T47D (cell line): ENCODE measurements at places on chromosomes 6 and 20.

DNA sequence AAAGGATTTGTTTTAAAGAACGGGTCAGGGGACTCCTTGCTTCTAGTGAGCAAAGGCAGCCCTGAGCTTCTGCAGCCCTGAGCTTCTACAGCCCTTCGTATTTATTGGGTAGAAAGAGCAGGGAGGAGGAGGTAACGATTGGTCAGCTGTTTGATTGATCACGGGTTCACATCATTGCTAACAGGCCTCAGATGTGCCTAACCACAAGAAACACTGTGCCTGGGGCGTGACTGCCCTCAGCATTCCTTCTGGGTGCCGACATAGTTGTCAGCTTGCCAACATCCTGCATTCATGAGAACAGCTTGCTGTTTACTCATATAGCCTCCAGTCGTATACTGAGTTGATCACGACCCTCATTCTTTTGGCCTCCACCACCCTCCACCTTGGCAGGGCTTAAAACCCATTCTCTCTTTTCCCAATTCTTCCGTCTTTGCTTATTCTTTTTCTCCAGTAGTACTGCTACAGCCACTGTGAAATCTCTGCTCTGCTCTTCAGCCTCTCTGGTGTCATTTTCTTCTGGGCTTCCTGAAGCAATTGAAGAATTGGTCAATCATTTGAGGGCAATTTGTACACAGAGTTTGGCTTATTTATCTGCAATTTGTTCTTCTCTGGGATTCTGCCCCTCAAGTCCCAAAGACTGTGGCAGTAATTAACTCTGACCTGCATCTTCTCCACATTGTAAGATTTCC, 25.4 kb upstream of the NOP56 start:
- DNase-seq, result peak; percentile 73

DNA sequence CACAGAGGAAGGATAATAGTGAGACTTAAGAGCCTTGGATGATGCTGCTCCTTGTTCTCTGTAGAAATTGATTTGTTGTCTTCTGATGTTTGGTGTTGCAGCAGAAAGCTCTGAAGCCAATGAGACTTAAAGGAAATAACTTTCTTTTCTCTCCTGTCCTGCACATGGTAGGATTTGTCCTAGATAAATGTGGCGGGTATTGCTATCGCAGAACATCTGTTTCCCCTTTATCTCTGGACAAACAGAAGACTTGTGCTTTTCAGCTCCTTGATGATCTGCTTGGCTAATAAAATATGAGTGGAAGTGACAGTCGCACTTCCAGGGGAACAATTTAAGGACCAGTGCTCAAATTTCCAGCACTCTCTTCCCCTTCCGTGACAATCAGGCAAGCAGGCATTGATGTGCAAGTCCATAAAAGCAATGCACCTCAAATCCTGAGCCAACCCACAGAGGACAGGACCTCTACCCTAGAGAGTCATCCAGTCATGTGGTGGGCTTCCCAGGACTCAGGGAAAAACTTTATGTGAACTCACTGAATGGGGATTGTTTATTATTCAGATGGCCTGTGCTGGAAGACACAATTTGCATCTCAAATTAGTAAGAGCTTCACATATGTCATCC, 9.9 kb upstream of the NCR2 start:
- no peak for DNase-seq

- DNase-seq, result no peak
These were observed 112.6 kb downstream of the THBS2 start for GRCh38 chr6:169140986-169141495.

DNA sequence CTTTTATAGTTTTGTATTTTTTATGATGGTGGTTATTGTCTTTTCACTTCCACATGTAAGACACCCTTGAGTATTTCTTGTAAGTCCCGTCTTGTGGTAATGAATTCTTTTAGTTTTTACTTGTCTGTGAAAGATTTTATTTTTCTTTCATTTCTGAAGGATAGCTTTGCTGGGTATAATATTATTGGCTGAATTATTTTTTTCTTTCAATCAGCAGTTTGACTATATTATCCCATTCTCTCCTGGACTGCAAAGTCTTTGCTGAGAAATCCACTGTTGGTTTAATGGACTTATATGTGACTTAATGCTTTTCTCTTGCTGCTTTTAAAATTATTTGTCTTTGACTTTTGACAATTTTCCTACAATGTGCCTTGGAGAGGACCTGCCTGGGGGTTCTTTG, 13.8 kb downstream of the KIF25 start:
- DNase-seq, result no peak

DNA sequence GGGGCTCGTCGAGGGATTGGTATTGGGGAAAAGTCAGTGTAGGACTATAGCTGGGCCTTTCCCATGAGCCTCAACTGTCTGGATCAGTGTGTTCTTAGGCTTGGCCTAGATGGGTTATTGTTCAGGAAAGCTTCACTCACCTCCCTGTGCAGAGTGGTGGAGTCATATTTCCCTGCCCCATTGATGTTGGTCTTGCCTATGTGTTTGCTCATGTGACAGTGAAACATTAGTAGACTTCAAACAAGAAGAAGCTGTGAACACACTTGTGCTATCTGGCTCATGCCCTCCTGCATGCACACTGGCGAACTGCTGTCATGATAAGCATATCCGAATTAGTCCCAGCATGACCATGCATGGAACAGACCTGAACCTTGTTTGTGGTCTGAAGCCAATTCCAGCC, 171.1 kb downstream of the DHX35 start:
- DNase-seq, result no peak

- no peak for DNase-seq
These were observed 101.9 kb downstream of the REV3L start for GRCh38 chr6:111381123-111381522.

- DNase-seq, result no peak
These were observed 598 bp downstream of the TBP start for GRCh38 chr6:170554796-170555137.

GRCh38 chr6:113930183-113930582, 40.8 kb downstream of the HDAC2 start:
- DNase-seq, result no peak

DNA sequence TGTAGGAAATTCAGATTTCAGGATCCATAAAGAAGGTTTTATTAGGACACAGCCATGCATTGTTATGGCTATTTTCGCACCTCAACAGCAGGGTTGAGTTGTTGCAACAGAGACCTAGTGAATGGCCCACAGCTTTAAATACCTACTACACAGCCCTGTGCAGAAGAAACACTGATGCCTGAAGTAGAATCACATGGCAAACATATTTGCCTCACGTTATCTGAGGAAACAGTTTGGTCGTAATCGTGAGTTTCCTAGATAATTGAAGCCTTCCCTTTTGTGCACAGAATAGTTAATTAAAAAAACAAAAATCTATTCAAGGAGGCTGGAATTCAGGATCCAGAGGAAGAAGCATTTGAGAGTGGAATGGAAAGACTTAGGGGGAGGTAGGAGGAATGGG, 55.1 kb downstream of the GCNT2 start:
- DNase-seq, result no peak

GRCh38 chr20:45917790-45918141, 5.8 kb upstream of the PLTP start:
- DNase-seq, result no peak

GRCh38 chr20:43736588-43737158, 9.9 kb upstream of the GTSF1L start:
- DNase-seq, result peak; percentile 47

GRCh38 chr6:3755637-3756545, 4.4 kb upstream of the PXDC1 start:
- no peak for DNase-seq

DNA sequence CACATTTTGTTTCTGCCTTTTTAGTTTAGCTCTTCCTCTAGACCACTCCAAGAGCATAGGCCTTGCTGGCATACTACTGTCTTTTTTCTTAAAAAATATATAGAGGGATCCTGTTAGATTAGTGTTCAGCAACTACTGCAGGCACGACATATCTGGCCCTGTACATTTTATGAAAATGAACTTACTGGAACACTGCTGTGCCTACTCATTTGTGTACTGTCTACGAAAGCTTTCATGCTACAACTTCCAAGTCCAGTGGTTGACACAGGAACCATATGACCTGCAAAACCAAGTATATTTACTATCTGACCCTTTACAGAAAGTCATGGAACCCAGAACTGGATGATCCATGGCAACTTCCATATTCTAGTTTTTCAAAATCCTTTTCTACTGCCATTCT, 66.6 kb upstream of the SPTLC3 start:
- no peak for DNase-seq

GRCh38 chr6:20117474-20117873, 94.8 kb downstream of the MBOAT1 start:
- peak; percentile 42 for DNase-seq

DNA sequence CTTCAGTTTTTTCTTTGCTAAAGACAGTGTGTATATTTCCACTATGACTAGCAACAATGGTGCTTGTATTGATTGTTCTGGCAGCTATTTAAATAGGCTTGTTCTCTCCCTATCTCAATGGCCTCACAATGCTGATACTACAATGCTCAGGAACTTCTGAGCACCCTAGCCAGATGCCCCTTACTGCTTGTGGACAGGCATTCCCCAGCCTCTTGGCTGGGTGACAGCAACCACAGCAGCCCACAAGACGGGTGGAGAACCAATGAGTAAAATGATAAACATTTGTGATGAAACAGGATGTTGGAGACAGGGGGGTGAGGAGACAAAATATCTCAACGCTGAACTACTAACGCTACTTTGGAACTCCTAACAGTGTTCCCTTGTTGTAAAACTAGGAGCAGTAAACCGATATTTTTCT, 42.3 kb downstream of the HIVEP2 start:
- no peak for DNase-seq

GRCh38 chr6:55518529-55519060, 60.4 kb downstream of the HMGCLL1 start:
- no peak for DNase-seq

GRCh38 chr6:102813489-102814275, 1420.2 kb downstream of the GRIK2 start:
- no peak for DNase-seq

DNA sequence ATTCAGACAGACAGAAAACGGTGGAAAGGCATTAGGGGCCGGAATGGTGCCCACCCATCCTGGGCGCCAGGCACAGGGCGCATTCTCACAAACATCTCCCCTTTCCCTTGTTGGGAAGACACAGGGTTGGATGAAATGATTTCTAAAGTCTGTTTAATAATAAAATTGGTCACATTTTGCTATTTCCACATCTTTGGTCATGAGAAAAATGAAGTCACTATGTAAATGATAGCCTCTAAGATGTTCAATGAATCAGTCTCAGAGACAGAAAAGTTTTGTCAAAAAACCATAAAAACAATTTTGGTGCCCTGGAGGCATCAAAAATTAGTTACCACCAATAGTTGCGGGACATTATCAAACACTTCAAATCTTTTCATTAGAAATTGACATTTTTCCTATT, 40.7 kb downstream of the PRR18 start:
- DNase-seq, result no peak

GRCh38 chr6:40722553-40723258, 135.5 kb upstream of the LRFN2 start:
- DNase-seq, result no peak

GRCh38 chr6:54916858-54917257, 70.3 kb downstream of the FAM83B start:
- DNase-seq, result peak; percentile 17

- DNase-seq, result no peak
These were observed 1278.8 kb upstream of the EYS start for GRCh38 chr6:66985816-66986215.

GRCh38 chr20:39619271-39619785, 657.2 kb downstream of the DHX35 start:
- DNase-seq, result no peak

GRCh38 chr6:166554316-166554715, 32.2 kb downstream of the RAMACL start:
- DNase-seq, result no peak

- DNase-seq, result no peak
These were observed 979.8 kb upstream of the MANEA start for GRCh38 chr6:94597487-94597886.

GRCh38 chr20:50389808-50390684, 120.1 kb upstream of the PTPN1 start:
- no peak for DNase-seq
